ENCODE measurements at places on chromosomes 1 and 21.

- peak; percentile 100 for DNase-seq
Measured at GRCh38 chr1:93701629-93702028, 20.0 kb upstream of the BCAR3 start.

DNA sequence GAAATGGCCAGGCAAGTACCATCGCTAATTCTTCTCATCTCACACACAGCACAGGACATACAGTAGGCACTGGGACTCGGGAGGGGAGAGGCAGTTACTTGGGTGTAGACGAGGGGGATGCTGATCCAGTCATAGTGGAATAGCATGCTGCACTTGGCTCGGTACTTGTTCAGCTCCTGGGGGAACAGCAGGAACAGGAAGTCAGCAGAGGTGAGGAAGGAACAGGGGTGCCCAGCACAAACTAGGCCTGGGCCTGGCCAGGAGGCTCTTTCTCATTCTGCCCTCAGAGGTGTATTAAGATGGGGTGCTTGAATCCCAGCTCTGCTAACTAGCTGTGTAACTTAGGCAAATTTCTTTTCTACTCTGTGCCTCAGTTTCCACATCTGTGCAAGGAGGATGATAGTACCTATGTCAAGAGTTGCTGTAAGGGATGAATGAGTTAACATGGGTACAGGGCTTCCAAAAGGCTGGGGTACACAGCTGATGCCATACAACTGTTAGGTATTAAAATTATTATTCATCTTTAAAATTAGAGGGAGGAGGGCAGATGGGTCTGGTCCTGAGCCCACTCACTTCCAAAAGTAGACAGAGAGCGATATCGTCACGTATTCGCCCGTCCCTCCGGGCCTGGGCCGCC lies 2.4 kb downstream of the BEST4 start:
- DNase-seq: no peak

GRCh38 chr1:1306661-1307260 lies 969 bp downstream of the ACAP3 start:
- DNase-seq: no peak

DNA sequence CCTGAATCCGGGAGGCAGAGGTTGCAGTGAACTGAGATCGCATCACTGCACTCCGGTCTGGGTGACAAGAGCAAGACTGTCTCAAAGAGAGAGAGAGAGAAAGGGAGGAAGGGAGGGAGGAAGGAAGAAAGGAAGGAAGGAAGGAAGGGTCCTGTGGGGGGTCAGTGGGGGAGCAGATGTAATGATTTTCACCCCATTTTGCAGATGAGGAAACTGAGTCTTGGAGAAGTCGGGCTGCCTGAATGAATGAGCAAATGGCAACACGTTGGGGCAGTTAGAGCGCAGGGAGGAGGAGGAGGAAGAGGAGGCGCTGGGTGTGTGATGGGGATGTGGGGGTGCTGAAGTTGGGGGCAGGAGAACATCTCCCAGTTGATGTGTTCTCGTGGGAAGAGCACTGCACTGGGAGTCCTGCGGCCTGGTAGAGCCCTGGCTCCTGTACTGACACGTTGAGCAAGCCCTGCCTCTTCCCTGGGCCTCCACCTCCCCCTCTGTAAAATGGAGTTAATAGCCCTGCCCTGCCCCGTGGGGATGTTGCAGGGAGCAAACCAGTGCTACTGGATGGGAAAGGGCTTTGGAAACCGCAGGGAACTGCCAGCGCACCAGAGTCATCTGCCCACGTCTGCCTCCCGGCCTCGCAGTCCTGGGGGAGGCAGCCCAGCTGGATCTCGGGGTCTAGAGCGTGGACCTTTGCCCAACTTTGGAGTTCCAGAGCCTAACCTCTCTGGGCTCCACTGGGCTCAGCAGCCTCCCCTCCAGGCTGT lies 103.2 kb upstream of the CASZ1 start:
- no peak for DNase-seq

- peak; percentile 86 for DNase-seq
Measured at GRCh38 chr1:157969697-157970485, 23.6 kb upstream of the KIRREL1 start.

- no peak for DNase-seq
Measured at GRCh38 chr1:63916485-63917360, 142.9 kb downstream of the ROR1 start.

DNA sequence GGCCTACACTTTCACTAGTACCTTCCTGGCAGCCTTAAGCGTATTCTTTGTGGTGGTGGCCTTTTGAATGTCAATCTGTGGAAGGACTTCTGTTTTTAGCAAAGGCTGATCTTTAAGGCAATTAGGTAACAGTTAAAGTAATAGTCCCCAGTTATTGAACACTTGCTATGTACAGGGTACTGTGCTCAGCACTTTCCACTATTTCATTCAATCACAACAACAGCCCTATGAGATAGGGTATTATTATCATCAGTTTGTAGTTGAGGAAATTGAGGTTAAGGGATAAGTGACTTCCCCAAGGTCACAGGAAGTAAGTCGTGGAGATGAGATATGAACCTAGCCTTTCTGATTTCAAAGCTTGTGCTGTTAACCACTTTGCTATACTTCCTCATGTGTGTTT lies 185.7 kb downstream of the ST6GALNAC3 start:
- no peak for DNase-seq

DNA sequence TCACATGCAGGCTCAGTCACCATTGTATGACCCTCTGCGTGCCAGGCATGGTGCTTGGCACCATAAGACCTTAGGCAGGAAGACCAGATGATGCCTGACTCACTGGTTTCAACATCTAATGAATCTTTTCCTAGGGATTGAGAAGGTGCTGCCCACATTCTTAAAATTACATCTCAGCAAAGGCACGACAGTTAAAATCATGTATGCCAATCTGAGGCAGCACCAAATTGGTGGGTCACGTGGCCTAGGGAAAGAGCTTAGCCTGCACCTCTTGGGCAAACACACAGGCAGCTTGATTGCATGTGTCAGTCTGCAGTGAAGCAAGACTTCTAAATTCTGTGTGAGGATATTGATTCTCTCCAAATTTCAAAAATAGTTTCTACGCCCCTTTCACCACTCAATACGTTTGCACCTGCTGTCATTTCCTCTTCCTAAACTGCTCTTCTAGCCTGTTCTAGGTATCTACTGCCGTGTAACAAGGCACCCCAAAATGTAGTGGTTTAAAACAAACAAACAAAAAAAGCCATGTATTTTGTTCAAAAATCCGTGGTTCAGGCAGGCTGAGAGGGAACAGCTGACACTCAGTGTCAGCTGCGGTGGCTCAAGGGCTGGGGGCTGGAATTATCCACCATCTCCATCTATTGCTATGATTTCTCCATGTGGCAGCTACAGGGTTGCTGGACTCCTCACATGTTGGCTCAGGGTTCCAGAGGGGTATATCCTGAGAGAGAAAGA lies 160.2 kb upstream of the FGGY start:
- DNase-seq: no peak

DNA sequence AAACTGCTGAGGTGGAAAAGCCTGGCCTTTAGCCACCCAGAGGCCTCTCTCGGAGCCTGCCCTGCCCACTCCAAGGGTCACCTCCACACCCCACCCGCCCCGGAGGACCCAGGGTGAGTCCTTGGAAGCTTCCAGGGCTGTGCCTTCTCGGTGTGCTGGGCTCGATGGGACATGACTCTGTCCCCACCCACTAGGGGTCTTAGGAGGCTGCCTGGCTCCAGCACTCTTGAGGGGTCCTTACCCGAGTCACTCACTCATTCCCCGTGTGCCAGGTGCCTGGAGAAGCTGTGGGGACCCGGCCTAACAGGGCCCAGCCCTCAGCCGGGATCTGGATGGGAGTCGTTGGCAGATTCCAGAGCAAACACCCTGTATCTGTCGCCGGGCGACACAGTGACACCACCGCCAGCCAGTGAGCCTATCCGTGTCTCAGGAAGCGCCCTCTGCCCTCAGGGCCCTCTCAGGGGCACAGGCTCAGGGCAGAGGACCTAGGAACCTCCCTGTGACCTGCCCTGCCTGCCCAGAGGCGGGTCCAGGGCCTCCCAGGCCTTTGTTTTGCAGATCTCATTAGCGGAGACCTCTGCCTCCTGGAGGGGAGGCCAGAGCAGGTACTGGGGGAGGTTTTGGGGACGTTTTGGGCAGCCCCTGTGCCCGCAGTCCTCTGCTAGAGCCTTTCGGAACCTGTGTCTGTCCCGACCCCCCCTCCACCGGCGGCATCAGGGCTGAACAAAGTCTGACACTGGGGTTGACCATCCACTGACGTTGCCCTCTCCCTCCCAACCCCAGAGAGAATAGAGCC lies 3.1 kb upstream of the PRKCZ start:
- no peak for DNase-seq

- no peak for DNase-seq
Measured at GRCh38 chr1:110857964-110858948, 14.7 kb upstream of the CD53 start.

DNA sequence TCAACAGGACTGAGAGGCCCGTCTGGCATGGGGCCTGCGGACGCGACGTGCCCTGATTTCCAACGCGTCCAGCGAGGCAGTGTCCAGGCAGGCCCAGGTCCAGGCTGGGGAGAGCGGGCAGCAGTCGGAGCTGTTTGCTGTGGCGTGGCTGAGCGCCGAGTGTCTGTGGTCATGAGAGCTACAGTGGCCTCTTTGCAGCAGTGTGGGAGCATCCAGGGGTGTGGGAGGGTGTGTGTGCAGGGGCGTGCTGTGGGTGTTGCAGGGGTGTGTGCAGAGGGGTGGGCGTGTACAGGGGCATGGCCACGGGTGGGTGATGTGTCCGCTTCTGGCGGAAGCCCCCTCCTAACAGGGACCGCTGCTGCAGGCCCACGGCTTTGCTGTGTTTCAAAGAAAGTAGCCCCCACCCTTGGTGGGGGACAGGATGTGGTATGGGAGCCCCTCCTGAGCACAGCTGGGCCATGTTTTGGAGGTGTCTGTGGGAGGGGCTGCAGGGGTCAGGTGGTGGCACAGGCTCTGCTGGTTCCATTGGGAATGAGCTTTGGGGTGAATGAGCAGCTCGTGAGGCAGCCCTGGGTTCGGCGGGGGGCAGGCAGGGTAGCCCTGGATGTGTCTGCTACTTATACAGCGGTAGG lies 17.7 kb downstream of the PLCH2 start:
- DNase-seq: no peak

DNA sequence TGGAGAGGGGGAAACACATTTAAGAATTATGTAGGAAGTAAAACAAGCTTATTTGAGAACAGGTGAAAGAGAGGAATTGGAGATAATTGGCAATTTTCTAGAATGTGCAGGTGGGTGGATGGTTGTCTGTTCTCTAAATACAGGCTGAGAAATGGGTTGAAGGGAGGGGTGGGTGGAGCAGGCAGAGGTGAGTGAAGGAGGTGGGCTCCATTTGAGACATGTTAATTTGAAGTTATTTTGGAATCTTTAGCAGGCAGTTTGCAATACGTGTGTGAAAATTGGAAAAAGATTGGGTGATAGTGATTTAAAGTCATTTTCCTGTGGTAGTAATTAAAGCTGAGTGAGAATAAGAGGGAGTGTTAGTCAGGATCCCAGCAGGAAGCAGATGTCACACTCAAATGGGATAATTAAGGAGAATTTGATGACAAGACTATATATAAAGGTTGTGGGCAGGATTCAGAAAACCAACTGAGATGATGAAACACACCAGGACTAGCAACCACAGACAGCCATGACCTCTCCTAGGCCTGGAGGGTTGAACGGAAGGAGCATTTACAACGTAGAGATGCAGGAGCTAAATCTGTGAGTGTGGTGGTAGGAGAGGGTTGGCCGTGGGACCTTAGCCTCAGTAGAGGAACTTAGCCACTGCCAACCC lies 40.6 kb downstream of the CHRM3 start:
- peak; percentile 74 for DNase-seq

- no peak for DNase-seq
Measured at GRCh38 chr1:36134031-36134430, 9.0 kb upstream of the COL8A2 start.

GRCh38 chr1:26156285-26157038 lies 2.4 kb upstream of the FAM110D start:
- DNase-seq: peak; percentile 47

- peak; percentile 61 for DNase-seq
Measured at GRCh38 chr1:112718691-112719418, 3.7 kb upstream of the PPM1J start.

DNA sequence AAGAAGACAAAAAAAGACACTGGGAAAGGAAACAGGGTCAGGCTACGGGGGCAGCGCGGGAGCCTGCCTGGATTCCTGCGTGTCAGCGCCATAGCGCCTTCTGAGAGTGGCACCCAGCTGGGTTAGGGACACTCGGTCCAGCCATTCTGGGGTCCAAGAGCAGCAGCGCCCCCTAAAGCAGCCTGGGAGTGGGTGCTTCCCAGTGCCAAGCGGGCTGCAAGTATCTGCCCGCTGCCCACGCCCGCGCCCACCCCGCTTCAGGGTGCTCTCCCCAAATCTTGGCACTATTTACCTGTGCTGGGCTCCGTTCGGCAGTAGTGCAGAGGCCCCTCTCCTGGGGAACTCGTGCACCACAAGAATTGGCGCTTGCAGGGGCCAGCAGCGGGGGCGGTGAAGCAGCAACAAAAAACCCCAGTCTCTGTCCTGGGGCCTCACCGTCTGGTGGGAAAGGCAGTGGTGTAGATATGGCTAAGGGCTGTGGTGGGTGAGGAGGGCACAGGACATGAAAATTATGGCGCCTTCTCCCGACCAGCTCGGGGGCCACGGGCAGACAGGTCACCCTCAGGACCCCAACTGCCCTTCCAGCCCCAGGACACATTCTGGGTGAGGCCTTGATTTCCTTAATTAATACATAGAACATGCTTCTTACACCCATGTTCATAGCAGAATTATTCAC lies 24.1 kb upstream of the LBR start:
- DNase-seq: no peak

DNA sequence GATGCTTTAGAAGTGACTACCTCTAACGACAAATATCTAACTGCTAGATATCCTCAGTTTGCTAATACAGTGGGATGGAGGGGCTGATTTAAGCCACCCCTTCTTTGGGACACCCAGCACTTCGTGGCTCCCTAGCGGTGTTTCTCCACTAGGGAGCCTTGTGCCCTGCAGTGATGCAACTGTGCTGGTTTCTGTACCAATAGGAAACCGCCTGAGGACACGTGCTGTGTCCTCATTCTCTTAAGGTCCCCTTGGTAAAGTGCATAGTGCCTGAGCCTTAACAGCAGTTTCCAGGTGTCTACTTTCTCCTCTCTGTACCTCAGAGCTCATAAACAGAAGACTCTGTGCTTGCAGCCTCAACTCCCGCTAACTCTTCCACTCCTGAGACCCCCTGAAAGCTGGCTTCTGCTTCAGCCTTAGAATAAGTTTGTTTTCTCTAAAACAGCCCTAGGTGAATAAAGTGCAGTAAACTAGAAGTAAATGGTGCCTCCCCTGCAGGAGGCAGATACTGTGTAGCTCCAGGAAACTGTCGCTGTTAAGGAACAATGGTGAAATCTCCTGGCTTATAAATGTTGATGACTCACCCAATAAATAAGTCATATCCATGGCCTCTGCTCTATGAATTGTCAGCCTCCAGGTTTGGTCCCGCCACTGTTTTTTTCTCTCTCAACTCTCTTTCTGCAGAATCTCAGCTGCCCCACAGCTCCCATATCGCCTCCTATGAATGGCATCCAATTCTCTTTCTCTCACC lies 130.4 kb downstream of the AK5 start:
- peak; percentile 60 for DNase-seq

Measured in fibroblast of skin of right biceps (primary cell).